ENCODE measurements at places on chromosomes 12 and 14.
A peak's percentile ranks its signal among the peaks of the same experiment; 100 is the strongest.

DNA sequence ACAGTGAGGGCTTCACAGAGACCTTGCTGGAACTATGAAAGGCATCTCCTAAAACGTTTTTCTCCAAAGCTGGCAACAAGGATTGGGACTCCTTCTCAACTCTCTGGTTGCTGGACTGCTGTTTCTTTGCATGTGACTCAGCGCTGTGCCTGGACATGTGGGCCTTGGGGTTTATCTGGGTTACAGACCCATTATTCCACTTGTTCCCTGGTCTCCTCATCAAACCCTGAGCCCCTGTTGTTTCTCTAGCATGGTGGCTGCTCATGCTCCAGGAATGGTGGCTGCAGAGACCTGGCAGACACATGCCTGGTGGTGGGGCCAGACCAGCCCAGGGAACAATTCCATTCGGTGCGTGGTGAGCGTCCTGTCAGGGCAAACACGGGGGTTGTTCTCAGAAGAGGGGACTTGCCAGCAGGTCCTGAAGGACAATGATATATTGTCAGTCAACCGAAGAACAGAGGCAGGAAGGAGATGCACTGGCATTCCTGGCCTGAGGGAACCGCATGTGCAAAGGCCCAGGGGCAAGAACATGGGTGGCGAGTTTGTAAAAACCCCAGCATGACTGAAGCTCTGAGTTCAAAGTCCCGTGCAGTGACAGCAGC is 320.1 kb upstream of the RTL1 start:
- DNase-seq, result no peak

DNA sequence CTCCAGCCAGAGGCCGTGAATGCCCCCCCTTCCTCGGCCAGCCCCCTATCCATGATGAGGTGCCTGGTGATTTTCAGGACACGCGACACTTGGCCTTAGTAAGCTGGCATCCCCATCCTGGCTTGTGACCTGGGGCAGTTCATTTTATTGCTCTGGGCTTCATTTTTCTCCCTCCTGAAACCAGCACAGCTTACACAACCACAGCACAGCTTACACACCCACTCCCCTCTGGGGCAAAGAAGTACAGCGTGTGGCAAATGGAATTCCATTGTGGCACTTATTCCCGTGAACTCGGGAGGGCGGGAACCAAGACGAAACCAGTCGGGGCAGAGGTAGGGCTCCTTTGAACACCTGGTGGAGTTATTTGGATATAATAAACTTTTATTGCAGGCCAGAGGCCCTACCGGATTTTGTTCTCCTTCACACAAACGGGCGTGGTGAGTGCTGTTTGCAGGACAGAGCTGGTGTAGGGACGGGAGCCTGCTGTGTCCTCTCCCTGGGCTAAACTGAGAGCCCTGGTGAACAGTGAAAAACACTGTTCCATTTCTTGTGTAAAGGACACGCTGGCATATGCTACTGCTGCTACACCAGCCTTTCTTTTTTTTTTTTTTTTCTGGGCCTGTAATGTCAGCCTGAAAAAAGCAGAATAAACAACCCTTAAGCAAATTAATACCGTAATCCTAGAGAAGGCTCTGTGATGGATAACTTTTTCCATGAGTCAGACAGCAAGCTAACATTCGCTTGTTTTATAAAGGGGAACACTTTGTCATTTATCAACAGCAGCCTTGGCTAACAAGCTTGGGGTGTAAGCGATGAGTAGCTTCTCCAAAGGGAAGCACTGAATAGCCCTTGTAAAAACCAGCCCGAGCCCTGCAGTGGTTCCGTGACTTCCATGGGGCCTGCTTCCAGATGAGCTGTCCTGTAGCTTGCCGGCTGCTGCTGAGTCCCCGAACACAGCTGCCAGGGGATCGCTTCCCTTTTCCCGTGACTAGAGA is 29.3 kb downstream of the CD9 start:
- DNase-seq, result no peak

DNA sequence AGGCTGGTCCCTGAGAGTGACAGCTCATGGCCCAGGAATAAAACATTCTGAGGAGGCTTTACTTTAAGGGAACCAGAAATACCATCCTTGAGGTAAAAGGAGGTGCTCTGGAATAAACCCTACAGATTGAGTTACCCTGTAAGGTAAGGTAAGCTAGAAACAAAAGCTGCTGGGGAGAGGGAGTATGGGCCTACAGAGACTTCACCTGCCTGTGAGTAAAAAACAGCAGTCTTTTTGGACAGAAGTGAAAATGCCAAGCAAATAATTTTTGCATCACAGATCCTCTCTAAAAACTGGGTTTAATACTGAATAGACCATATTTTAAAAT is 41.2 kb downstream of the CORO1C start:
- no peak for DNase-seq

DNA sequence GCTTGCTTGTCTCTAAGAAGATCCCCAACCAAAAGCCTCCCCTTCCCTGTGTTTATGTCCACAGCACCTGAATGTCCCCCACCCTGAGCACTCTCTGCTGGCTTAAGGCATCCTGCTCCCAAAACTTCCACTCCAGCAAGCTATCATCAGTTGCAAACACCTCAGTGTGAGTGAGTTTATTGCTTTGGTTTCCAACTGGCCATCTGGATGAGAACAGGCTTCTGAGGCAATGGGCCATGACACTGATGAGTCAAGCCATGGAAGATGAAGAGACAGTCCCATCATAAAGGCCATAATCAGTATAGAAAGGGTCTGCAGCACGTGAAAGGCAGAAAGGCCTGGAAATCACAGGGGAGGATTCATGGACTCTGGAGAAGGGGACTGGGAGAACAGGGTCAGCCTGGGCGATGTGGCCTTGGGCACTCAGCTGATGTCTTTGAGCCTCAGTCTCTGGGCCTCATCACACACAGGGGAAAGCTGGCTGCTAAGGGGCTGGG is 12.8 kb downstream of the CMKLR1 start:
- no peak for DNase-seq

DNA sequence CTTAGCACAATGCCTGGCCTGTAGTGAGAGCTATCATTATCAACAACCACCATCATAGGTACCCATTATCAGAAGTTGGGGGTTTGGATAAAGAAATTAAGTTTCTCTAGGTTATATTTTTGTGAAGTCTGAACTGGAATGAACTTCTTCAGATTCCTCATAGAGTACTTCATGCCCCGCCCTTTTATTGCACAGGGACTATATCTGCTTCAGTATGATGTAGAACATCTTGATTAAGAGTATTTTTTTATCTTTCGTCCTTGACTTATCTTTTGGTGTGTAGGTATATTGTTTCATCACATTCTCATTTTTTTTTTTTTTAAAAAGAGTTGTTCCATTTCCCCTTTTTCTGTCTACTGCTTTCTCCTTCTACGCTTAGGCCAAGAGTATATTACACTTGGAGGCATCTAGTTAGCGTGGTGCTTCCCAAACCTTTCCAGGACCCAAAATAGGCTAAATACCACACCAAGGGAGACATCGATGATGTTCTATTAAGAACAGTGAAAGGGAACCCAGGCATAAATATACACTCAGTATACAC is 467.5 kb downstream of the ZFP36L1 start:
- no peak for DNase-seq

DNA sequence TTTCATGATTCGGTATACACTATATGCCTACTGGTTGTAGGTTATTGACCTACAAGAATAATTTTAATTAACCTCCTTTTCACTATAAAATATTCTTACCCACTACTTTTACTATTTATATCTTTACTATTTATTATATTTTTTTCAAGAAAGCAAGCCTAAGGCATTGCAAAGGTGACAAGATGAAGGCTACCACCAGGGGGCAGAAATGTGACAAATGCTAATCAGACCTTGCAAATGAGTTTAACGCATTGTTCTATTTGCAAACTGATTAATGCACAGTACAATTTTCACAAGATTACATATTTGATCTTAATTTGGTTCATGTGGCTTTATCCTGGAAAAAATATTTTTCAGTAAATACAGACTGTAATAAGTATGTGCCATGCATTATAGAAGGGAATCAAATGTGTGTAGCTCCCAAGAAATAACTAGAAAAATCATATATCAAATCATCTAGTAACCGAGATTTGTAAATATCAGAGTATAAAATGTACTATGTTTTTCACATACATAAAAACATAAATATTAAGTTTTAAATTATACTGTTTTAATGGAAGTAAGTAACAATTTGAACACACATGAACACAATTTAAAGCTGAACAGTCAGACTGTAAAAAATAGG is 107.0 kb downstream of the ADAMTS20 start:
- DNase-seq, result peak; percentile 66

DNA sequence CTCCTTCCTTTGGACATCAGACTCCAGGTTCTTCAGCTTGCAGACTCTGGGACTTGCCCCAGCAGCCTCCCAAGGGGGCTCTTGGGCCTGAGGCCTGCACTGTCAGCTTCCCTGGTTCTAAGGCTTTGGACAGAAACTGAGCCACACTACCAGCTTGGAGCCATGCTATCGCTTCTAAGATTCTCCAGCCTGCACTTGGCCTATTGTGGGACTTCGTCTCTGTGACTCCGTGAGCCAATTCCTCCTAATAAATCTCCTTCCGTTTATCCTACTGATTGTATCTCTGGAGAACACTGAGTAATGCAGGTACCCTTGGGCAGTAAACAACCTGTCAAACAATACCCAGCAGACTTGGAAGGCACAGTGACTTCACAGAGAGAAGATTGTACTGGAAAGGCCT is 24.9 kb upstream of the RHOJ start:
- DNase-seq, result no peak

GRCh38 chr12:69062621-69063237 is 129.8 kb upstream of the CPM start:
- no peak for DNase-seq

DNA sequence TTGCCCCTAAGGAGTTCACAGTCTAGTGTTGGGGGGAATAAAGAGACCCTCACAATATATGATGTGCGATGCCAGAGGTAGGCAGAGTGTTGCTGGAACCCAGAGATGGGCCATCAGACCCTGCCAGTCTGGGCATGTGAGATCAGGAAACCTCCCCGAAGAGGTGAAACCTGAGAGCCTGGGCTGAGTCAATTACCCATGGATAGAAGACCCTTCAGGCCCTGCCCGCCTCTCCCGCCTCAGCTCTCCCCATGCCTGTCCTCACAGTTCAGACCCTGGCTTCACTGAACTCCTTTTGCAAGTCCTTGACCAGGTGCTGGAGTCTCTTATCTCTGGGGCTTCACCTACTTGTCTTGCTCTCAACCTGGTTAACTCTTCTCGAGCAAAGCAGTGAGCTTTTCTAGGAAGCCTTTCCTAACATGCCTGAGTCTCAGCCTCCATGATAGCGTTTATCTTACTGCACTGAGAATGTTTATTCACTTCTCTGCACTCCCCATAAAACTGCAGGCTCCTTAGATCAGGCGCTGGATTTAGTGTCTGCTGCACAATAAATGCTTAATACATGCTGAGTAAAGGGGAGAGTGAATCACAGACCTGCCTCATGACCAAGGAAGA is 19.6 kb downstream of the ALDH1L2 start:
- no peak for DNase-seq

DNA sequence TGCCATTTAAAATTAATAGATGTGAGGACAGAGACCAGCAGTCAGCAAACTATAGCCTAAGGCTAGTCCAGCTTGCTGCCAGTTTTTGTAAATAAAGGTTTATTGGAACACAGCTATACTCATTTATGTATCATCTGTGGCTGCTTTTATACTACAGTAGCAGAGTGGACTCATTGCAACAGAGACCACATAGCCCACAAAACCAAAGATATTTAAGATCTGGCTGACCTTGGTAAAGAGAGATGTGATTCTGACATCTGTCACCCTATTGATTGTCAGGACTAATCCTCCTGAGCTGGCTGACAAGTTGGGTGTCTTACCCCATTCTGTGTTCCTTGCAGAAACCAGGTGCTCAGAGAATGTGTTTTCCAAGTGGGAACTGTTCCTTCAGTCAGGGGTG is 99.9 kb downstream of the BEGAIN start:
- DNase-seq, result no peak

GRCh38 chr12:95516757-95517156 is 34.5 kb downstream of the USP44 start:
- DNase-seq, result no peak

Data from activated naive CD4-positive, alpha-beta T cell treated with anti-CD3 and anti-CD28 coated beads, Interleukin-2, amount 10 ng/mL, durations not matched to agents 7 days and 5 days (primary cell).